ENCODE measurements at places on chromosomes 7 and 10.

GRCh38 chr10:33132626-33133025, 174.6 kb upstream of the ITGB1 start:
- peak; percentile 59 for DNase-seq

DNA sequence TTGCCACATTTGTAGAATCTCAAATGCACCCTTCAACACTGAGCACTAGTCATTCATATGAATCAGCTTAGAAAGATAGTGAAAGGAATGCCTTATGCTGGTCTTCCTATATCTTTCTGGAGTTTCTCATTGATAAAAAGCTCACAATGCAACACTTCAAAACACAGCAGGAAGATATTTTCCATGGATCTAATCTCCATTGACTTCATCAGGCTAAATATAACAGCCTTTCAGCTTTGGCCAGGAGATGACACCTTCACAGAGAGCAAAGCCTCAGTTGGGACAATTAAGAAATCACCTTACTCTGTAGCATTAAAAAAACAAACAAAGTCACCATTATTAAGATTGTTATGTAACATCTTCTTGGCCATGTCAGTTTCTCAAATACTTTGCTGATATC, 6.7 kb downstream of the NRP1 start:
- no peak for DNase-seq

GRCh38 chr7:115980159-115980558, 50.4 kb downstream of the TFEC start:
- DNase-seq: no peak

- DNase-seq: no peak
These were observed 615.8 kb downstream of the CCSER2 start for GRCh38 chr10:84944187-84944586.

- no peak for DNase-seq
These were observed 49.9 kb upstream of the TMEM26 start for GRCh38 chr10:61503051-61503450.

DNA sequence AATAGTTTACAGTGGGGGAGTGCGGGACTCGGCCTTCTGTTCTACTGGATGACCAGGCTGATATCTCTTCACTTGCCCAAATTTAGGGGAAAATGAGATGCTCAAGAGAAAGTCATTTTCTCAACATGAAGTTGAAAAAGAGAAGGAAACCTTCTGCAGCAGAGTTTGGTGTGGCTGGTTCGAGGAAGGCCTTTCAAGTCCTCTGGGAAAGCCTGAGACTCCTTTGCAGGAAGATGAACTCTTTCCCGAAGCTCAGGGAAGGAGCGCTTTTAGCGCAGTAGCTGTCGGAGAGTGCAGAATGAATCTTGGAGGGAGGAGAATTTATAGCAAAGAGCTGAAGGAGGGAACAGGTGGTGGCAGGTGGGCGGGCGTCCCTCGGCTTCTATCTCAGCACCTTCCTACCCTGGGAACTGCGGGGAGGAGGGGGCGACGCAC, at the start of gene ATOH7:
TSS of gene ATOH7 (minus strand) at position 297 of the 435 bp plus-strand sequence. CDS start 436 bp downstream, outside the sequence.
- DNase-seq: no peak

GRCh38 chr10:112588225-112588990, 141.4 kb downstream of the VTI1A start:
- DNase-seq: no peak

DNA sequence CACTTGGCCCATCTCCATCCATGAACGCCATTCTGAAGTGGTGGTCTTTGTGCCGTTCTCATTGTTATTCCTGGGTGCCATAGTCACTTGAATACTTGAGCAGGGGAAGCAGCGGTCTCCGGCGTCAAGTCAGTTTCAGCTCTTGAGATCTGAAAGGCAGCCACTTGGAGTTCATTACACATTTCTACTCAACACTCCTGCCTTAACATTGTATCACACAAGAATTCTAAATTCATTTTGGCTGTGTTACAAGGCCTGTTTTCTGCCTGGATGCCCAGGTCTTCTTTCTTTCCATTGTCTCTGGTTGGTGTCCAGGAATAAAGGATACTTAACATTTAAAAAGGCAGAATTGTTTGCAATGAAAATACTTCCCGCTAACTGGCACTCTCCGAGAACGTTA, 69.0 kb upstream of the RAB11FIP2 start:
- no peak for DNase-seq

GRCh38 chr10:120495226-120496009, 38.4 kb downstream of the PLPP4 start:
- no peak for DNase-seq

GRCh38 chr7:39421251-39421650, 145.0 kb upstream of the YAE1 start:
- no peak for DNase-seq

DNA sequence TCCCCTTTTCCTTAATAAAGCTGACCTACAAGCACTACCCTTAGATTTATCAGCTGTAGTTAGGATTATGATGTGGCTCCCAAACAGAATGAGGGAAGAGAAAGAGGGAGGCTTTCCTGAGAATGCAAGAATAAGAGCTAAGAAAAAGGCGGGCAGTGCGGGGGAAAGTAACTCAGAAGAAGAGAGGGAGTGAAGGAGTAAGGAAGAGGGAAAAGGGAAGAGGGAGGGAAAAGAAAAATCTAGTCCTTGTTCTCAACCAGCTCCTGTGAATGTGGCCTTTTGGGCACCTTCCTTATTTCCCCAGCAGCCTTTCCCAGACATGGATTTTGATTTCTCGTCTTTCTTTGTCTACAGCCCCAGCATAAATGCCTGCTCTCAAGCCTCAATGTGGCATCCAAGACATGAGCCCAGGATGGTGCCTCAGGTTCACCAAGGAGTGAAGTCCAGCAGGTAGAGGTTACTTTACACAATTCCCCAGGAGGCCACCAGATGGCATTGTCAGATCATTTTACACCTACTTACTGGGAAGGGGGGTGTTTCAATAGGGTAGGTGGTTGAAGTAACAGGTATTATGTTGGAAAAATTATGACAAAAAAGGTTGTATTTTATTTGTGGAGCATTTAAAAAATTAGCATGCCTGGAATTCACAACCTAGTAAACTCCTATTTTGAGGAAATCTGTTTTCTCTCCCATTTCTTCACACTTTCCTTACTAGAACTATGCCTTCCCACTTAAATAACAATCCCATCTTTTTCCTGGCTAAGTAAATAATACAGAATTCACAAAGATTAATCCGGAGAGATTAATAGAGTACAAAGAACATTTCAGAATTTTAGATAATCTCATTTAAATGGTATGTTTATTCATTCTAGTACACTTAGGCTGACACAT, 106.5 kb downstream of the HTR7 start:
- peak; percentile 16 for DNase-seq

GRCh38 chr7:16270844-16271243, 150.5 kb downstream of the CRPPA start:
- DNase-seq: no peak

- no peak for DNase-seq
These were observed 16.7 kb downstream of the NOS3 start for GRCh38 chr7:151007469-151007898.

DNA sequence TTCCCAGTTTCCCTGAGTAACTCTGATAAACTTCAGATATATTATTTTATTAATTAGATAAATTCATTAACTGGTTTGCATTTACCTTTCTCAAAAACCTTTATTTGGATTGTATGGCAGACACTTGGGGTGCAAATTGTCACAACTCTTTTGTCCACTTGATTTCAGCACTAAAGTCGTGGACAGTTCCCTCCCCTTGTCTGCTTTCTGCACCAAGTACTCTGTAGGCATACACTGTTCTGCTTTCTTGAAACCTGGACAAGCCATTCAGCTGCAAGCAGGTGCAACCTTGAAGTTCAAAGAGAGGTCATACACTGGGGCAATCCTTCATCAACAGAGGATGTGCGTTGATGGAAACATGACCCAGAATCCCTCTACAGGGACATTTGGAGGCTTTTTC, 162.9 kb downstream of the ARL5B start:
- no peak for DNase-seq

- DNase-seq: no peak
These were observed 32.1 kb upstream of the A1CF start for GRCh38 chr10:50917486-50917885.

- DNase-seq: no peak
These were observed 13.1 kb downstream of the LHFPL3 start for GRCh38 chr7:104341546-104341945.

DNA sequence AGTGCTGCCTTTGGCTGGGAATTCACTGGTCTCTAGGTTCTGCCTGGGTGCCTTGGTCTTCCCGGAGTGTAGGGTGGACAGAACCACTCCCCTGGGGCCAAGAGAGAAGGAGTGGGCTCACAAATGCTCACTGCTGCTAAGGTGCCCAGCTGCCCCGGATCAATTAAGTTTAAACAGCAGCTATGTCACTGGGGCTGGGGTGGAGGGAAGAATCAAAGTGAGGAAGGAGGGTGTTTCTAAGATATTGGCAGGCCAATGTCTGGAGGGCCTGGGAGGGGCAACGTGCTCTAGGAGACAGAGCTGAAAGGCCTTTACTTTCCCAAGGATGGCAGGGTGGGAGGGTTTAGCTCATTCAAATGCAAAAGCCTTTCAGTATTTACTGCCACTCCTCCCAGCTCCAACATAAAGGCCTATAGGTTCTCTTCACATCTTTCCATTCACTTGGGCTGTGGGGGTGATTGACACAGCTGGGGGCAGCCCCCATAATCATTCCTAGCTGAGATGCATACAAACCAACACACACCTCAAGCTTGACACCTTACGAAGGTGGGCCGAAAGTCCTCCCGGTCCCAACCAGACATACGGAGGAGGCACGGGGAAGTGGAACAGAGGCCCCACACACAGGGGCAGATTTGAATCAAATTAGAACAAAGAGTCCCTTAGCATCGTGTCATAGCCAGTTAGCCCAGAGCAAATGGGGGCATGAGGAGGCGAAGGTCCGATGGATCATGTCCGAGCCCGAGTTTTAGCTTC, 108.0 kb upstream of the EFCAB10 start:
- DNase-seq: no peak

DNA sequence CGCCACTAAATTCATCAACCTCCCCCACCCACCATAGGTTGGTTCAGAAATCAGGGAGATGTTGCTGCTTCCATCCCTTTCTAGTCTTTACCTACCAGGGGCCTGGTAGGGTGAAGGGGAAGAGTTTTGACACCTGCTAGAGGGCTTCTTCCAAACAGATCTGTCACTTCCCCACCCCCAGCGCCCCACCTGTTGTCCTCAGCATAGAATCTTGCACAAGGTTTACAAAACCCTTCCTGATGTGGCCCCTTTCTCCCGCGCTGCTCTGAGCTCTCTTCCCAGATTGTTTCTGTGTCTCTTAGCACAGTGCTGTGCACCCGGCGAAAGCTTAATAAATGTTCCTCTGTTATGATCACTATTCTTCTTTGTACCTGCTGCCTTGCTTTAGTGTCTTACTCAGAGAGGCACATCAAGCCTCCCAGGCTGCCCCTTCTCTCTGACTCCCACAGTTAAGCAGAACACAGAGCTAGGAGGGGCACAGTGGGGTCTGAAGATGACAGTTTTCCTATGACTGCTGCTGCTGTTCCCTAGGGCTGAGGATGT, 11.2 kb upstream of the C10orf95 start:
- DNase-seq: no peak

DNA sequence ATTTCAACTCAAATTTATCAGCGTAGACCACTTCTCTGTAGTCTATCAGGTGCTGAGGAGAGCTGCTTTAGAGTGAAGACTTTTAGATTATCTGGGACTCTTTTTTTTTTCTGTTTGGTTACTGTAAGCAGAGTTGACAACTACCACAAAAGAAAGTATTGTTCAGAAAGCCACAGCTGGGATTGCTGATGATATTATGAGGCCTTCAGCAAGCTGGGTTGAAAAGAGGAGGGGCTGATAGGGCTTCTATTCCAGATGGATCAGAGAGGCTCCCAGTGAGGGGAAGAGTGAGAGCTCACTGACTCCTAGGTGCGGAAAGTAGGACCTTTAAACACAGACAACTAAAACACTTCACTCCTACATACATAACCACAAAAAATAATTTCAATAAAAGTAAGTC, 188.5 kb upstream of the FERD3L start:
- no peak for DNase-seq

GRCh38 chr7:42236266-42236975, 588 bp downstream of the GLI3 start:
- DNase-seq: no peak

GRCh38 chr7:20624666-20625385, 9.4 kb downstream of the ABCB5 start:
- DNase-seq: no peak

GRCh38 chr7:105896407-105896911, 20.1 kb upstream of the ATXN7L1 start:
- peak; percentile 20 for DNase-seq

GRCh38 chr7:75536940-75537538, 44.9 kb downstream of the SPDYE5 start:
- no peak for DNase-seq

GRCh38 chr10:29795850-29796249, 161.1 kb upstream of the SVIL start:
- no peak for DNase-seq

- DNase-seq: no peak
These were observed 90.0 kb downstream of the MYOF start for GRCh38 chr10:93392121-93392520.

DNA sequence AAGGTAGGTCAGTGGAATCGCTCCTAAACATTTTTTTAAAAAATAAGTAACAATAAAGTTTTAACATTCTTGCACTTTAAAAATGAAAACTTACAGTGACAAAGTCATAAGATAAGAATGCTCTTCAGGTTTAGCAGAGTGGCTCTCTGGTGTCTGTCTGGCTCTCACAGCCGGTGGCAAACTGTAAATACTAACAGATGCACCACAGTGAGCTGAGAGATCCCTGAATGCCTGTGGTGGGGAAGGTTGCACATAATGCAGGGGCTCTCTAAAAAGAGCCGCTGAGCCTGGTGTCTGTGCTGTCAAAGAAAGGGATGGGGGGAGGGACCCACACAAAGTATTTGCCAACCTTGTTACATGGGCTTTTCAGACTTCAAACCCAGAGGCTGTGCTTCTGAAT, 498.3 kb downstream of the CCSER2 start:
- DNase-seq: no peak

- no peak for DNase-seq
These were observed 14.9 kb downstream of the TMEM273 start for GRCh38 chr10:49173201-49173772.

DNA sequence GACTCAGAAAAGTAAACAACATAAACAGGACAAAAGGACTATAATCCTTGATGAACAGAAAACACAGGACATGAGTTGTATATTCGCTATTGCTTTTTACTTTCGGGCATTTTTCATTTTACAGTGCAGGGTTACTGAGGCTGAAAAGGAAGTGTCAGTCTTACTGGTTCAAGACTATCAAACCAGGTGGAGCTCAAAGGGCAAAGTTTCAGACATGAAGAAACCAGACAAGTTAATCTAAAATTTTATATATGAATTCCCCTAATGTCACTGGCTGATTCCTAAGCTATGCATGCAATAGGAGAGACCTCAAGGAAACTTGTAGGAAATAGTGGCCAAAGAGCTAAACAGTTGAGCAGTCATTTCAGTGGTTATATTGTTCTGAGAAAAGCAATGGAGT, 11.4 kb downstream of the TCAF1 start:
- DNase-seq: no peak
